Stimulated activated CD4-positive, alpha-beta T cell treated with anti-CD3 and anti-CD28 coated beads, Interleukin-4, amount 100 ng/mL, for 1 hour (primary cell): ENCODE measurements at places on chromosomes 13 and 19.

- no peak for DNase-seq
Observed at GRCh38 chr19:38733493-38734175, 10.6 kb downstream of the CAPN12 start.

DNA sequence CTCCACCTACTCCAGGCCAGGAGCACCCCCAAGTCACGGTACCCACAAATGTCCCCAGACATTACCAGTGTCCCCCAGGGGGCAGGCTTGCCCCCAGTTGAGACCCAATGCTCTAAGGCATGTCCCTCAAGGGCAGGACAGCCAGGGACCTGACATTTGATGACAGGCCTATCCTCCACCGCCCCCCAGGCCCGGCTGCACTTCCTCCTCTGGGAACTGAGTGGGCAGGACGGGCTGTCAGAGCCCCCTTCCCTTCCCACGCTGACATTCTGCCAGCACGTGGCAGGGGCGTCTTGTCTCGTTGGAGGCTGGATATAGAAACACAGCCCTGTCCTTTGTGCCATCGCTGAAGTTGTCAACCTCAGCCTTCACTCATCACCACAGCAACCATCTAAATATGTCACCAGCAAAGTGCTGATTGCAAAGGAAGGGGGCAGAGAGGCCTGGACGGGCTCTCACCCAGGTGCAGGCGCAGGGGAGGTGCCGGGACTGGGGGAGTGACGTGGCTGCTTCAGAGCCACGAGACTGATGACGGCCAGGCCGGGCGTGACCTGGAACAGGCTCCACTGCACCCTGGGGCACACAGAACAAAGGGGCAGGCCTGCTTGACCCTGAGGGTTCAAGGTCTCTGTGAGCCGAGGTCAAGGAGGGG lies 38.4 kb downstream of the GNG7 start:
- DNase-seq, result no peak

- DNase-seq, result no peak
Observed at GRCh38 chr19:32828643-32829344, 40.8 kb downstream of the SLC7A9 start.

GRCh38 chr13:96646101-96646500 lies 348.2 kb downstream of the OXGR1 start:
- DNase-seq, result no peak

DNA sequence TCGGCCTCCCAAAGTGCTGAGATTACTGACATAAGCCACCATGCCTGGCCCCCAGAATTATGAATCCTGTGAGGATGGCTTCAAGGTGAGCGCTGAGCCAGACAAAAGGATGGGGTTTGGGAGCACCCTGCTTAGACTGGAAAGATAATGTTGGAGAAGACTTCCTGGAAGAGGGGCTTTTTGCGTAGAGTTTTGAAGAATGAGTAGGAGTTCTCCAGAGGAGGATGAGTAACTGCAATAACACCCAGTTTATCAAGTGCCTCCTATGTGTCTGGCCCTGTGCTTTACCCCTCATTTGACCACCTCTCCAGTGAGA lies 641 bp upstream of the GDF15 start:
- DNase-seq, result no peak

- DNase-seq, result no peak
Observed at GRCh38 chr13:44022196-44022595, 142.5 kb downstream of the LACC1 start.

DNA sequence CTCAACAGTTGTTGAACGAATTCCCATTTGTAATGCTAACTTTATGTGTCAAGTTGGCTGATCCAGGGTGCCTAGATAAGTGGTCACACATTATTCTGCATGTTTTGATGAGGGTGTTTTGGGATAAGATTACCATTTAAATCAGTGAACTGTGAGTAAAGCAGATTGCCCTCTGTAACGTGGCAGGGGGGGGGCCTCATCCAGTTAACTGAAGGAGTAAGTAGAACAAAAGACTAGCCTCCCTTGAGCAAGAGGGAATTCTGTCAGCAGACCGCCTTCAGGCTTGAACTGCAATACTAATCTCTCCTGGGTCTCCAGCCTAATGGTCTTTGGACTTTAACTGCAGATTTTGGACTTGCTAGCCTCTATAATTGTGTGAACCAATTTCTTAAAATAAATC lies 4.2 kb upstream of the TEX30 start:
- DNase-seq, result no peak

DNA sequence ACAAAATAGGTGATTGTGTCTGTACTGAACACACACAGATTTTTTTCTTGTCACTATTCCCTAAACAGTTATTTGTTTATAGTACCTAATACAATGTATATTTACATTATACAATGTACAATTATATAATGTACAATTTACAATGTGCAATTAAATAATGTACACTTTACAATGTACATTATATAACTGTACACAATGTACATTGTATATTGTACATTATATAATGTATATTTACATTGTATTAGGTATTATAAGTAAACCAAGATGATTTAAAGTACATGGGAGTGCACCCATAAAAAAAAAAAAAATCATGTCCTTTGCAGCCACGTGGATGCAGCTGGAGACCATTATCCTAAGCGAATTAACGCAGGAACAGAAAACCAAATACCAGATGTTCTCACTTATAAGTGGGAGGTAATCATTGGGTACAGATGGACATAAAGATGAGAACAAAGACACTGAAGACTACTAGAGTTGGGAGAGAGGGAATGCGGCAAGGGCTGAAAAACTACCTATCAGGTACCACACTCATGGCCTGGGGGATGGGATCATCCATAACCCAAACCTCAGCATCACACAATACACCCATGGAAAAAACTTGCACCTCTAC lies 68.1 kb downstream of the ABCC4 start:
- DNase-seq, result no peak

DNA sequence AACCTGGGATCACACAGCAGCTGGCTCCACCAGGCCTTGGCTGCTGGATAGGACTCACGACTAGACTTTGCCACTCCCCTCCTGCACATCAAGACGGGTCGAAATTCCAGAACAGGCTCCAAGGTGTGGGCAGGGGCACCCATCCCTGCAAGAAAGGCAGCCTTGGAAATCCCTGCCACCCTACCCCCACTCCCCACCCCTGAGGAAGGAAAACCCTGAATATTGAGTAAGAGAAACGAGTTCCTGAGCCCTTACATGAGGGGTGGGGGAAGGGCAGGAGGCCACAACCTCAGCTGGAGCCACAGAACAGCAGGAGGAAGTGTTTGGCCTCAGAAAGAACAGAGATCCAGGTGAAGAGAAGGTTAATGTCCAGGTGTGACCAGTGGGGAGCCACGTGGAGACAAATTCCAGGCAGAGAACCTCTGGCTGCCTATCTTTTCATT lies 20.1 kb downstream of the DEDD2 start:
- DNase-seq, result no peak

DNA sequence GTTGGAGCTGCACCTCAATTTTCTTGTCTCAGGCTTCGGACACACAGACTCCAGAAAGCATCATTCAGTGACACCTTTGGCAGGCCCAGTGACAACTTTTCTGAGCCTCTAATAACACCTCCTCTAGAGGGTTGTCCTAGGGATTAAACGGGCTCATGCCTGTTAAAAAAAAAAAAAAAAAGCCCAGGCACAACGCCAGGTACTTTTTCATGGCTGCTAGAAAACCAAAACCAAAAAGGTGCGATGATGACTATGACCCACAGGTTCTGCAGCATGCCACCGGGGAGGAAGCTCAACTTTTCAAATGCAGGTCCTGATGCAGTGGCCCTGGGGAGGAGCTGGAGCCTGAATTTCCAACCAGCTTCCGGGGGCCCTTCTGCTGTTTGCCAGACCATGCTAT lies 184.2 kb downstream of the ABCC4 start:
- no peak for DNase-seq

GRCh38 chr19:1457031-1457739 lies 7.3 kb downstream of the APC2 start:
- no peak for DNase-seq

DNA sequence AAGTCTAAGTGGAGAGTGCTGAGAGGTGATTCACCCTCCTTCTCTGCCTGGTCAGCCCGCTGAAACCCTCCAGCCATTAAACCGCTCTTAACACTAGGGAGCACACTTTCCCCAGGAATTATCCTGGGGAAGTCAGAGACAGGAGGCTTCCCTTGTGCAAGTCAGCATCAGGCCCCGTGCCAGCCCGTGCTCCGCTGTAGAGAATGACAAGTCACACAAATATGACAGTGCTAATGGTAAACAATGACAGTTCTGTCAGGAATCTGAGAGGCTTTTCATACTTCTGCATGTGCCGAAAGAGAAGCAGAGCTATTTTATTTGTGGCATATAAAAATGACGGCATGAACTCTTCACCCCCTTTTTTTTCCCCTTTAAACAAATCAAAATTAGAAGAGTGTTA lies 816.9 kb upstream of the SLC10A2 start:
- DNase-seq, result no peak

DNA sequence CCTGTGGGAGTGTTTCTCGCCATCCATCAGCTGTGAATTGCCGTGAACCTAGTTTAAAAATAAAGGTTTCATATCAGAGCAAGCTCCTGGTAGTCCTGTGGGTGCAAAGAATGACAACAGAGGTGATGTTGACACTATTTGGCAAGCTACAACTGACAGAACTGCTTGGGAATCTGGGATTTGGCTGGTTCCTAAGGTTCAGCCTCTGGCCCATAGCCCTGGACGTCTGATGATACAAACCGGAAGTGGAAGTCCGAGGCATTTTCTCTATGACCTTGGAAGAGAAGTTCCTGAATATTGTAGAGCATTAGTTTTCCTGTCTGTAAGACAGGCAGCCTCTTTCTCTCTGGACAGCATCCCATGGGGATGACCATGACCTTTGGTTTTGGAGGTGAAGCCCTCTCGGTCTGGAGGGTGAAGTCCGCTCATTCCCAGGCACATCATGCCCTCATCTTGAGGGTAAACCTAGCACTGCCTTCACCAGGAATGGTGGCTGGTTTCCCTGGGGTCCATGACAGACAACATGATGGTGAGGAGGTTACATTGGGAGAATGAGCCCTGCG lies 29.1 kb downstream of the GATAD2A start:
- no peak for DNase-seq

DNA sequence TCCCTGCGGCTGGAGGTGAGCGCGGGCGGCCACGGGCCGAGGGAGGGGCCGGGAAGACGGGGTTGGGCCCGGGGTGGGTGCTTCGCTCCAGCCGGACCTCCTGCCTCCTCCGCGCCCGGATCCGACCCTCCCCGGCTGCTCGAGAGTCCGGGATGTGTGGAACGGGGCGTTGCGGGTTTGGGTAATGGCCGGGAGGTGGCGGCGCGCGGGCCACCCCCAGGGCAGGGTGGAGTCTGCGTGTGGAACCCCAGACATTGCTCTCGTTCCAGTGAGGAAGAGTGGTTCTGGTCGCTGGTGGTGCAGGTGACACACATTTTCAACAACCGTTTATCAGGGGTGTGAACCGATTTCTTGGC lies 38.8 kb downstream of the ARHGEF7 start:
- no peak for DNase-seq

DNA sequence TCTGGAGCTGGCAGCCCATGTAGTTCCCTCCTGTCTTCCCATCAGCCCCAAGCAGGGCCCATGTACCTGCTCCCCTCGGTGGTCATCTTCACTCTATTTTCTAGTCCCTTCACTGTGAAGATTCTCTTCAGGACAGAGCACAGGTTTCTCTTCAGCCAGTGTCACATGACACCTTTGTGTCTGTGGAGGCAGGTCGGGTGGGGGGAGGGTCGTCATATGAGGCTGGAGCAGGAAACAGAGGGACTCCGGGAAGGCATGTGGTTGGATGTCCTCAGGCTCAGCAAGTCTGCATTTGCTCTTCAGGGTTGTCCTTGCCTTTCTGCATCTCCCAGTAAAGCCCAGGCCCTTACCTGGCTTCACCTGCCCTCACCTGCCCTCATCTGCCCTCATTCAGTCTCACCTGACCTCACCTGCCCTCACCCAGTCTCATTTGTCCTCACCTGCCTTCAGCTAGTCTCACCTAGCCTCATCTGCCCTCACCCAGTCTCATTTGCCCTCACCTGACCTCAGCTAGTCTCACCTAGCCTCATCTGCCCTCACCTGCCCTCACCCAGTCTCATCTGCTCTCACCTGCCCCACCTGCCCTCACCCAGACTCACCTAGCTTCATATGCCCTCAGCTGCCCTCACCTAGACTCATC lies 120.3 kb downstream of the ZDHHC20 start:
- no peak for DNase-seq

DNA sequence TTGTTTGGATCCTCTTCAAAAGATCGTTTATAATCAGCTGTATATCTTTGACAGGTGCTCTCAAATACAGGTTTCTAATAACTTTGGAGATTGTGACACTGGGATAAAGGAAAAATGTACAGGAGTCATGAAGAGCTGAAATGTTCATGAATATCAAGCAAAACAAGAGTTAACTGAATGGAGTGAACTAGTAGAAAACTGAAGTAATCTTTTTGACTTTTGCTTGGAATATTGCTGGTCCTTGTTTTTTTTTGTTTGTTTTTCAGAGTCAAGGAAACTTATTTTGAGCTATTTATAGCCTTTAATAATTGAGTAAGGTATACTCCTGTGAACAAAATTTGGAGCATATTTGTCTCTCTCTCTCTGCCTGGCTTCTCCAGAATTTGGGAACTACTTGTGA lies 25.3 kb downstream of the MED4 start:
- no peak for DNase-seq

DNA sequence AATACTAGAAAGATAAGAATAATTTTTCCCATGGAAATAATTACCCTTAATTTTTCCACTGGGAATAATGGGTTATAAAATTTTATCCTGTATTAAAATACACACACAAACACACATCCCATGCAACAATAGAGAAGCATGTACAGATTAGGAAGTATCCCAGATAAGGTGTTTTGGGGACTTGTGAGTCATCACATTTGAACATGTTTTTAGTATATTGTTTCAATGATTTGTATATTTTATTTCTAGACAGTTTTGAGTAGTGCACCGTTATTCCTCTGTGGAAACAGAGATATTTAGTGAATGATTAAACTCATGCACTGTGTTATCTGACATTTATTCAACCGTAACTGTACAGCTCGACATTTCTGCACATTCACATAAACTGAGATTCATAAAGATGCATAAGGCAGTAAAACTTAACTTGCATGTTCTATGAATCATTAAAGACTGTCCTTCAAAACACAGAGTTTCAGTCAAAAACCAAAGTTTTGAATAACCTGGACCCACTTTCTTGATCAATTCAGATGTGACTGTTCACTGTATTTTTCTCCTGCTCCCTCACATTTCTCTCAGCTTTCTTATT lies 30.1 kb downstream of the KLF12 start:
- DNase-seq, result no peak

GRCh38 chr19:36488846-36489117 lies 579 bp downstream of the ZNF566 start:
- no peak for DNase-seq

DNA sequence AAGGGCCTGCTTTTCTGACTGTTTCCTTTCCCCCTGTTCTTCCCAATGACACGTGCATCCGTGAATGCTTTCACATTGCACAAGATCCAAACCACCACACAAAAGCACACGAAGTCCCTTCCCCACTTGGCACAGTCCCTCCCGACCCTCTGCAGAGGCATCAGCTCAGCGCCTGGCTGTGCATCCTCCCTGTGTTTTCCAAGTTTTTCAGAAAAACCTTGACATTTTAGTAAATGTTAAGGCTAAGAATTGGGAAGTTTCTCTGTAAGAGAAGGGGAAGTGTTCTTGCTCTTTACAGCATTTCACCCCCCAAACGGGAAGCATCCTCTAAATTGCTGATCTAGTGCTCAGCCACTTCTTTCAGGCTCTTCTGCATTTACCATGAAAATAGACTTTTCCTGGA lies 94.5 kb upstream of the TM9SF2 start:
- no peak for DNase-seq
